ENCODE measurements at places on chromosomes 13 and 19.

GRCh38 chr19:49058562-49058961 is 1.0 kb upstream of the CGB7 start:
- DNase-seq, result no peak

DNA sequence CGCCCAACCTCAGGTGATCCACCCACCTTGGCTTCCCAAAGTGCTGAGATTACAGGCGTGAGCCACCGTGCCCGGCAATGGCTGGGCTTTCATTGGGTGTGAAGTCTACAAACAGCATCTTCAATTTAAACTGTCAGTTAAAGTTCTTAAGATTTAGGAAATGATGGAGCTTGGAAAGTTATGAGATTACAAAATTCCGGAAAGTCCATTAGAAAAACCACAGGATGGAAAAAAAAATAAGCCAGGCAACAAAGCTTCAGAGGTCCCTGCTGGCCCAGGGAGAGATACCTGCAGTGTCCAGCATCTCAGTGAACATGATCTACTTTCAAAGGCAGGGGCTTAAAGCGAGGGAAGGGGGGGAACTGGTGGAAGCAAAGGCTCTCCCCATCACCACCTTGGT is 4.6 kb upstream of the ZNF587B start:
- no peak for DNase-seq

- peak; percentile 20 for DNase-seq
These were observed 23.2 kb upstream of the CYP2A13 start for GRCh38 chr19:41064974-41065569.

GRCh38 chr13:22121146-22121739 is 450.4 kb downstream of the FGF9 start:
- no peak for DNase-seq

DNA sequence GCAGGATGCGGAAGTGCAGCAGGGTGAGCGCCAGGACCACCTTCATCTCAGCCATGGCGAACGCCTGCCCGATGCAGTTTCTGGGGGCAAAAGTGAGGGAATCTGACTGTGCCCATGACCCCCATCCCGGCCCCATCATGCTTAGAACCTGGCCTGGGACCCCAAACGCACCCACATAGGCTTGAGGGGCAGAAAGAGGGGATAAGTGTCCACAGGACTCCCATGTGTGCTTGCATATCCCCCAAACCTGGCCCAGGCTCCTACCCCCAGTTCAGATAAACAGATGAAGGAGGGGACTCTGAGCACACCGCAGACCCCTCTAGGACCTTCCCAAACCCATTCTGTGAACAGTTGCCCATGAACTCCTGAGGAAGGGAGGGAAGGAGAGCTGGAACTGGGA is 16.0 kb upstream of the CYP4F2 start:
- no peak for DNase-seq

DNA sequence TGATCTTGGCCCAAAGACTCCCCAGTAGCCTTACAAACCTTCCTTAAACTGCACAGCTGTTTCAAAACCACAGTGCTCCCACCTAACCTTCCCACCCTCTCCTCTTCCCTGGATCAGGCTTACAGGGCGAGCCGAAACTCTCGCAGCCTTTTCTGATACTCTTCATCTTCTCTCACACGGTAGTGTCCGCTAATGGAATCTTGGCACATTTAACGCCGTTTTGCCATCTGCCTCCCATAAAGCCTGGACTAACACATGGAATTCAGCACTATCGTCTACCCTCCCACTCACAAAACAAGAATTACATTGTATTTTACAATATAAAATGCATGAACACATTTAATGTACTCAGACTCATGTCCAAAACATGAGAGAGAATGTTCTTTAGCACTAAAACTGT is 135.9 kb downstream of the RAP2A start:
- DNase-seq, result no peak

- peak; percentile 58 for DNase-seq
These were observed 7.2 kb downstream of the WDR18 start for GRCh38 chr19:991174-991931.

DNA sequence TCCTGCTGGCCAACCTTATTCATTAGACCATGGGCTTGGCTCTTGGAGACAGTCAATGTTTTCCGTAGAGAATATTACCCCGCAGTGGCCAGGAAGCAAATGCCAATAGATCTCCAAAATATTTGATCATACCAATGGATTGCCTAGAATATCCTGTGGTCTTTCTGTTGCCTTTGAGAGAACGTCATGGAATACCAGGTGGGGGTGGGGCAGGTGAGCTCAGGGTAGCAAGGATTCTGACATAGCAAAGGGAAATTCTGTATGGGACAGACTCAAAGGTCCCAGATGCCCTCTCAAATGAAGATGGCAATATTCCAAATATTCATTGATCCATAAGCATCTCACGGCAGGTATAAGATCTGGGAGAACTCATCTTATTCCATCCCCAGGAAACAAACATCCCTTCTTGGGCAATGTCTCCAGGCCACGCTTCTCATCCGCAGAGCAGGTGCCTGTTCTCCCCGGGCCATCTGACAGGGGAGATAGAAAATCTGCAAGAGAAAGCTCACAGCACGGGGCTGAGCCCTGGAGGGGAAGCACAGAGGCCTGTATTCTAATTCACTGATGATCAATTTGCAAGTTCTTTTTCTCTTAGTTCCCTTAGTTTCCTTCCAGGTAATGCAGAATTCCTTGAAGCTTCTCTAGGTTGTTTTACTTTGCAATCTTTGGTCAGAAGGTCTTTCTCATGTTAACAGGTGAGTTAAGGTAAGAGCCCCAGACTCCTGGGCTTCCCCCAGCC is 69.6 kb upstream of the TSHZ3 start:
- DNase-seq, result no peak

DNA sequence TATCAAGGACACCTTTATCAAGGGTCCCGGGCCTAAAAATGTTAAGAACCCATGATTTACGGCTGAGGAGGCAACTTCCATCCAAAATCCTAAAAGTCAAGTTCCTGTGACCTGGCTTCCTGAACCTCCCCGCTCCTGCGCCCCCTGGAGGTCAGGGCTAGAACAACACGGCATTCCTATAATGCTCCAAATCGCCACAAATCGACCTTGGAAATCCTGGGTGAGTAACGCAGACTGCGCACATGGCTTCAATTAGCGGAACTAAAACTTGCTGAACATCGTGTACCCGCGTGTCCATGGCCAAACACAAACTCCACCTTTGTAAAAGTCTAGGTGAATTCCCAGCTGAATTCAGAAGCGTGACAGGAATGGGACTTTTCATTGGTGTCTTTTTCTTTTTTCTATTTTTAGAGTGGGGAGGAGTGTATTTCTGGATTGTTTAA is 4.3 kb upstream of the C5AR1 start:
- peak; percentile 56 for DNase-seq

GRCh38 chr13:74187564-74187963 is 53.4 kb upstream of the KLF12 start:
- no peak for DNase-seq

DNA sequence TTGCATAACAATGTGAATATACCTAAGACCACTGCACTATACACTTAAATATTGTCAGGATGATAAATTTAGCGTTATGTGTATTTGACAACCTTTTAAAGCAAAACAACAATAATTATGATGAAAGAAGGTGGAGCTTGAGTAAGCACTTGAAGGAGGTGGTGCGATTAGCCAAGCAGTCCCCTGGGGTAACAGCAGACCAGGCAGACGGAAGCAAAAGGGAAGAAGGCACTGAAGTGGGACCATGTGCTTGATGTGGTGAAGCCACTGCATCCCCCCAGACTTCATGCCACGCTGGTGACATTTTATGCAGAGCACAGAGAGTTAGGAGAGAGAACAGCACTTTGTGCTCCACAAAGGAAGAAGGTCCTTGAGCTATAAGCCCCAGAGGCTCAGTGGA is 58.3 kb upstream of the ZNF507 start:
- DNase-seq, result no peak

DNA sequence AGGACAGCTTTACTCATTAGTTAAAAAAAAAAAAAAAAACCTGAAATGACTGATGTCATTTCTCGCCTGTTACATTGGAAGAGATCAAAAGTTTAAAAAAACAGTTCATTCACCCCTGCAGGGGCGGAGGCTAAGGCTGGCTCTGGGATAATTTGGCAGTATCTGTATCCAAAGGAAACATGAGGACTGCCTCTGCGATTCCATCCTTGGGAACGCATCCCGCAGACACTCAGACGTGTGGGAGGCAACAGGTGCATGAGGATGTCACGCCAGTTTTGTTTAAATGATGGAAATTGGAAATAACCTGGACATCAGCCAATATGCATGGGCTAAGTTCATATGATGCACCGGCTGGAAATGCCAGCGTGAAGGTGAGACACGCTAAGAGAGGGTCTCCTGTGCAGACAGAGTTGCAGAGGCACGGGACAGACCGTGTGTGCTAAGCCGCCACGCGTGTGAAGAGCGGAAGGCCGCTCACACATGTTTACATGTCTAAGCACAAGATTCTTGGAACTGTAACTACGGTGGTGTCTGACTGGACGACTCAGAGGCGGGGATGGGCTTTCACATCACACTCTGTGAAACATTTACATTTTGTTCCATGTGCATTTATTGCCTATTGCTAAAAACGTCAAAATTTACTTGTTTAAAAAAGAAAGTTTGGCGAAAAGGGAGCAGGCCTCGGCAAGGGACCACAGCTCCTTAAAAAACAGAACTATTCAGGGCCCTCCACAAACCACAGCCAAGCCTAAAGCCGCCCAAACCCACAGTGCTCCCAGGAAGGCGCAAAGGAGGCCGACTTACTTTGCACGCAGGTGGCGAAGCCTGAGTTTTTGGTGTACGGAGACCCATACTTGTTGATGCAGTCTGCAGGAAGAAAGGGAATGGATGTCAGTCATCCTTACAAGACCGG is 17.9 kb downstream of the GAS6 start:
- no peak for DNase-seq
